Endothelial cell of coronary artery (primary cell): ENCODE measurements at places on chromosomes 1 and 21. TPM values are rescaled to one million over a fixed set of nuclear protein-coding genes. Genes with fewer than 3 reads are reported as not detected.

The NIBAN1 gene
- total RNA-seq, result 7.5 and 11.1 TPM in 2 replicates

The ANGPTL3 gene
- not detected in 2 replicates for total RNA-seq

The LCE2B gene
- not detected in 2 replicates for total RNA-seq

The DENND1B gene
- 3.3 and 4.0 TPM in 2 replicates for total RNA-seq

The SPOCD1 gene
- total RNA-seq, result 33.4 and 49.5 TPM in 2 replicates

The GPR161 gene
- 25.4 and 26.7 TPM in 2 replicates for total RNA-seq

The UTS2 gene
- not detected in 2 replicates for total RNA-seq

The NPHS2 gene
- not detected in 2 replicates for total RNA-seq

The MYBPH gene
- not detected in 2 replicates for total RNA-seq

The GPR52 gene
- 0.54 and 1.6 TPM in 2 replicates for total RNA-seq

The AIRE gene
- total RNA-seq, result under 0.01 TPM in 1 of 2 replicates, not detected in the other

The CD1B gene
- total RNA-seq, result not detected in 2 replicates

The BRDT gene
- total RNA-seq, result not detected in 2 replicates

The EPHA10 gene
- total RNA-seq, result not detected in 2 replicates

The PAQR6 gene
- 0.27 and 0.47 TPM in 2 replicates for total RNA-seq

The TPTE gene
- not detected in 2 replicates for total RNA-seq

The LRRC7 gene
- total RNA-seq, result under 0.01 TPM in 1 of 2 replicates, not detected in the other

The C1orf94 gene
- total RNA-seq, result not detected in 2 replicates

The PROK1 gene
- not detected in 2 replicates for total RNA-seq

The SLC22A15 gene
- total RNA-seq, result 0.09 and 0.47 TPM in 2 replicates

The LCE1C gene
- total RNA-seq, result not detected in 2 replicates

The OR2L13 gene
- not detected in 2 replicates for total RNA-seq

The MPL gene
- not detected in 2 replicates for total RNA-seq

The RWDD3 gene
- 14.0 and 16.7 TPM in 2 replicates for total RNA-seq

The GBP6 gene
- not detected in 2 replicates for total RNA-seq

The RNF186 gene
- total RNA-seq, result not detected in 2 replicates

The CHAF1B gene
- total RNA-seq, result 2.1 and 3.3 TPM in 2 replicates

The CFAP141 gene
- not detected in 2 replicates for total RNA-seq

The PHC2 gene
- 69.1 and 70.7 TPM in 2 replicates for total RNA-seq

The JAM2 gene
- 0.09 and 1.2 TPM in 2 replicates for total RNA-seq

The GPR137B gene
- 5.2 and 7.3 TPM in 2 replicates for total RNA-seq

The CRNN gene
- total RNA-seq, result not detected in 2 replicates

The GBP4 gene
- total RNA-seq, result 0.90 and 2.4 TPM in 2 replicates

The SPRR2F gene
- not detected in 2 replicates for total RNA-seq

The OR10Z1 gene
- total RNA-seq, result not detected in 2 replicates

The PCP4L1 gene
- not detected in 2 replicates for total RNA-seq

The TSSK3 gene
- total RNA-seq, result 0.18 and 0.19 TPM in 2 replicates

The IGSF8 gene
- 7.2 and 14.9 TPM in 2 replicates for total RNA-seq

The GPR25 gene
- not detected in 2 replicates for total RNA-seq

The CD84 gene
- not detected in 2 replicates for total RNA-seq

The HNRNPU gene
- 396 and 399 TPM in 2 replicates for total RNA-seq

The PLA2G2F gene
- total RNA-seq, result not detected in 2 replicates

The S100A1 gene
- total RNA-seq, result not detected in 2 replicates

The STUM gene
- total RNA-seq, result not detected in 2 replicates

The ZNF593OS gene
- total RNA-seq, result 0.09 TPM in 1 of 2 replicates, not detected in the other

The CASZ1 gene
- total RNA-seq, result 0.72 and 1.5 TPM in 2 replicates

The LRRN2 gene
- not detected in 2 replicates for total RNA-seq

The SYPL2 gene
- not detected in 2 replicates for total RNA-seq

The COL8A2 gene
- 0.09 and 1.3 TPM in 2 replicates for total RNA-seq

The EXTL1 gene
- not detected in 2 replicates for total RNA-seq

The LRRIQ3 gene
- total RNA-seq, result 0.09 and 0.63 TPM in 2 replicates

The PSMB4 gene
- 348 and 427 TPM in 2 replicates for total RNA-seq

The PRDX6 gene
- 199 and 211 TPM in 2 replicates for total RNA-seq

The PLCH2 gene
- under 0.01 and 0.09 TPM in 2 replicates for total RNA-seq

The CNR2 gene
- total RNA-seq, result not detected in 2 replicates

The PEAR1 gene
- 11.5 and 23.2 TPM in 2 replicates for total RNA-seq

The OR2T2 gene
- not detected in 2 replicates for total RNA-seq
